ENCODE measurements at places on chromosomes 5 and 9.

- no peak for DNase-seq
Measured at GRCh38 chr9:80605793-80606192, 1034.0 kb downstream of the TLE4 start.

- DNase-seq, result no peak
Measured at GRCh38 chr9:99921875-99922710, 15.6 kb downstream of the STX17 start.

DNA sequence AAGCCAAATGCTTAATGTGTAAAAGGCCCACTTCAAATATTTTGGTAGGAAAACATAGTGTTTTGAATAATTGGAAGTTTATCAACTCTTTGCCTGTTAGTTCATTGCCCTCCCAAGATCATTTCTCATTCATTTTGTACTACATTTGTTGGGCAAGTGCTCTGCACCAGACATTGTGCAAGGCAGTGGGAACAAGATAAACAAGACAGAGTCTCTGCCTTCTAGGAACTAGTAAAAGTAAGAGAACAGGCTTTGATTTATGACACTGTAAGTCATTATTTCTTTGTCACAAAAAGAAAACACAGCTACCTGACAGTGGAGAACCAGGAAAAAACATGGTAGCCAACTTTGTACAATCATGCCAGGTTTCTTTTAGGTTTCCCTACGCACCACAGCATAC is 63.7 kb upstream of the PAM start:
- DNase-seq, result no peak

DNA sequence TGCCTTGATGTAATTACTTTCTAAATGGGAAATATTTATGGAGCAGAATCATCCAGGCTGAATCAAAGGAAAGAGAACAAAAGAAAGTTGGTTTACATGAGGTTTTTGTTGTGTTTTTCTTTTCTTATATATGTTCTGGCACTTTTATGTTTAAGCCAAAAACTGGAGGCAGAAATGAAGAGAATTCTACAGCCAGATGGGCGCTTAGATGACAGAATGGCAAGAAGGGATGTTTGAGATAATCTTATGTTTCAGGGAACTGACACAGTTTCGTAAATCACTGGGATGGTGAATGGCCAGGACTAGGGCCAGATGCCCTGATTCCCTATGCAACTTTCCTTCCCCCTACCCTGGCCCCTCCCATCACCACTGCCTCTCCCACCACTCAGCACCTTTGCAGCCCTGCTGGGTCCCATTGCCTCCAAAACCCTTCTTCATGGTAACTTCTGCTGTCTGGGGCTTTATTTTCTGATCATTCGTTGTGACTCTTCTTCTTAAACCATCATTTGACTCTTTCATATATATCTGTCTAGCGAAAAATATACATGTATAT is 111.8 kb downstream of the EFNA5 start:
- no peak for DNase-seq

GRCh38 chr9:133960568-133961129 is 31.5 kb downstream of the VAV2 start:
- DNase-seq, result no peak

DNA sequence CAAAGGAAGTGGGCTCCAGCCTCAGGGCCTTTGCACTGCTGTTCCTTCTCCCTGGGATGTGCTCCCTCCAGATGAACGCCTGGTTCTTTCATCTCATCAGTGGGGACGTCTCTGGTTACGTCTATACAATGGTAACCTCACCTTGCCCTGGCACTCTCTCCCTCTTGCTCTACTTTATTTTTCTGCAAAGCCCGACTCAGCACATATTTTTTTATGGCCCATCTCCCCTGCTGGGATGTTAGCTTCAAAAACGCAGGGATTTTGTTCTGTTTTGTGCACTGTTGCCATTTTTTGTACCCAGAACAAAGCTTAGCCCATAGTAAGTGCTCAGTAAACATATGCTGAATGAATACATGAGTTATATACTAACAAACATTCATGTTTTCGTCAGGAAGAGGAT is 37.5 kb downstream of the PTPN3 start:
- no peak for DNase-seq

DNA sequence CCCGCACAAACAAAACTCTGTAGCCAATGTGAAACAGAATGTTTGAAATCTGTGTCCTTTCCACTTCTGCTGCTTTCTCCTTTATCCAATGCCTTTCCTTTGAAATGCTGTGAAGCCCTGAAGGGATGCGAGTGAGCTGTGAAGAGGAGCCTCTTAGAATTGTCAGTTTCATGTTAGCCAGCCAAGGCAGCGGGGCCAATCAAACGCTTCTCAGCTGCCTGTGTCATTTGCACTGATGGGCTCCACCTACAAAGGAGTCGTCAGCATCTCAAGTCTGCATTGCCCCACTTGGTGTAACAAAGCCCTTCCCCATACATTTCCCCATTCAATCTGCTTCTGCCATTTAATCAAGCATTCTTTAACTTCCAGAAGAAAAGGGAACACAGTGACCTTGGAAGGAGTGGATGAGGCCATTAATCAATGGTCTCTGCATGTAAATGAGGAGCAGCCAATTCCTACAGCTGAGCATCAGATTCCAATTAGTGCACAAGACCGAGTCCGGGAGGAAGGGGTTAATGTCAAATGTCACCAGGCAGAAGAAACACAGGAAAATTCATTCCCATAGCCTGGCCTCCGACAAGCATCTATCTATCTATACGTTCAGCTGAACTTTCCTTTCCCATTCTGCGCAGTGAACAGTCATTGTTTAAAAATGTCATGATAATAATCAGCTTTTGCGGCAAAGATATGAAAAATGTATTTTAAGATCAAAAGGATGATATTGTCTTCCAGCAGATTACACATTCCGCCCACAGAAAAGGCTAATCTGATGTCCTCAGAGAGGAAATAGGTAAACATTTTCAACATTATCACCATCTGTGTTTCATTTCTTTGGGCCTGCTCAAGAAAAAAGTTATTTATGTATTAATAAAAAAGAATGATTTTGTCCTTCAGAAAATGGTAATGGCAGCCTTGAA is 154.6 kb downstream of the FSTL4 start:
- DNase-seq, result no peak

- no peak for DNase-seq
Measured at GRCh38 chr9:114151426-114151956, 3.8 kb upstream of the COL27A1 start.

DNA sequence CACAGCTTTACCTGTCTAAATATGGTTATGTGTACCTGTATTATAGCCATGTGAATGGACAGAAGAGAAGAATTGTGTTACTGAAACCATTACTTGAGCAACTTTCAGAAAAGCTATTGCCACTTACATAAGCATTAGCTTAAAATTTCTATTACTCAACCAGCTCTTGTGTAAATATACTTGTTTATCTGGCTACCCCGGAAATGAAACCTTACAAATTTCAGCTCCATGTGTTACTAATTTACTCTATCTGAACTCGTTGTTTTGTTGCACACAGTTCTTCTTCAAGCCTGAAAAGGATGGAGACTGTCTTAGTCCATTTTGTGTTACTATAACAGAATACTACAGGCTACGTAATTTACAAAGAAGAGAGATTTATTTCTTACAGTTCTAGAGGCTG is 22.5 kb upstream of the ADAMTSL1 start:
- DNase-seq, result no peak

DNA sequence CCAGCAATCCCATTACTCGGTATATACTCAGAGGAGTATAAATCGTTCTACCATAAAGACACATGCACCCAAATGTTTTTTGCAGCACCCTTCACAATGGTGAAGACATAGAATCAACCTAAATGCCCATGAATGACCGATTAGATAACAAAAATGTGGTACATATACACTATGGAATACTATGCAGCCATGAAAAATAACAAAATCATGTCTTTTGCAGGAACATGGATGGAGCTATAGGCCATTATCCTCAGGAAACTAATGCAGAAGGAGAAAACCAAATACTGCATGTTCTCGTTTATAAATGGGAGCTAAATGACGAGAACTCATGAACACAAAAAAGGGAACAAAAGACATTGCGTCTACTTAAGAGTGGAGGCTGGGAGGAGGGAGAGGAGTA is 114.5 kb downstream of the HTR4 start:
- no peak for DNase-seq

Measured in urothelium cell line (cell line).